ENCODE measurements at places on chromosomes 11 and 22.
A peak's percentile ranks its signal among the peaks of the same experiment; 100 is the strongest.

- DNase-seq, result no peak
These were observed 33.1 kb downstream of the LARGE1 start for GRCh38 chr22:33887173-33887572.

GRCh38 chr11:74319139-74319816 lies 7.8 kb upstream of the P4HA3 start:
- DNase-seq, result no peak

DNA sequence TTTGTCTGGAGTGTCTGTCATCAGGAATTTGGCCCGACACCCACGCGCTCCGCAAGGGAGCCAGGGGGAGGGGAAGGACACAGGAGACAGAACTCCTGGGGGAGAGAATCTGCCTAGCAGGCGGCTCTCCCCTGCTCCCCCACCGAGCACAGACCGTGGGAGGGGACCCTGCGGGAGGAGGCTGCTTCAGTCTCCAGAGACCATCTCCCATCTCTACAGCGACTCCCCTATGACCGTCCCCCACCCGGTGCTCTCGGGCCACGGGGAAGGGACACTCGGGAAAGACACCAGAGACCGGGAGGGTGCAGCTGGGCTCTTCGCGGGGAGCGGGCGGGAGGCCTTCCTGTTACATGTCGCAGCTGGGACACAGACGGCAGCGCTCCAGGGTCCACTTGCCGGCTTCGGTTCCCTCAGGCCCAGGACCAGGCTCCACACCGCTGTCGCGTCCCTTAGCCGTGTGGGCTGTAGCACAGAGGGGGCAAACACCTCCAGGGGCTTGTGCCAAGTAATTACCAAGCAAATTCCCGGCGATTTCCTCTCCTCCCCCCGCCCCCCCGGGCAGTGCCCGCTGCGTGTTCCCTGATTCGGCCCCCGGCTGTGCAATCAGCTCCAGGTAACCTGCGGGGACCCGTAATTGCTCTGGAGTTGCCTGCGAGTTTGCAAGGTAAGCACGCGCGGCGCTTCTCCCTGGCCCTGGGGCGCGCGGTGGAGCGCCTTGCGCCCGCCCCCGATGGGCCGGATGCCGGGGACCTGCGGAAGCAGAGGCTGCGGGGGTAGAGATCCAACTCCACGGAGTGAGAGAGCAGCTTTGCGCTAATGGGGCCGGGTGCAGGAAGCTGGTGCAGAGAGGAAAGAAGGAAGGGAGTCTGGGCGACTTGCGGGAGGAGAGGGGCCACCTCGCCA lies 155.1 kb upstream of the CADM1 start:
- DNase-seq, result no peak

- no peak for DNase-seq
These were observed 11.2 kb downstream of the TOM1 start for GRCh38 chr22:35310556-35311550.

GRCh38 chr11:87368858-87369480 lies 331.2 kb downstream of the TMEM135 start:
- DNase-seq, result no peak

DNA sequence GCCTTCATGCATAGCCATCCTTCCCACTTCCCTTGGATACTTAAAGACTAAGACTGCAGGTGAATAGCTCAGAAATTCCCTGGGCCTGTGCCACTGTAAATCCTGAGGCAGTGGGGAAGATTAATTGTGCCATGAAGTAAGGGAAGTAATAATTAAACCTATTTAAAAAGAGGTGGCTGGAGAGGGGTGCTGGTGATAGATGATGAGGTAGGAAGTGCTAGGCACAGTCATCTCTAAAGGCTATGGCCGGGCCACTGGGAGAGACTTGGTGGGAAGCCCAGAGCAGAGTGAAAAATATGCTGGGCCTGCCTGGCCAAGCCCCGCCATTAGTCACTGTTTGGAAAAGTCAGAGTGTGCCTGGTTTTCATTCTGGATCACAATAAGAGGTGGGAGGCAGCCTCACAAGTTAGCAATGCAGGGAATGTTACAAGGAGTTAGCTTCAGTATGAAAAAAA lies 197.2 kb upstream of the PITPNB start:
- no peak for DNase-seq

DNA sequence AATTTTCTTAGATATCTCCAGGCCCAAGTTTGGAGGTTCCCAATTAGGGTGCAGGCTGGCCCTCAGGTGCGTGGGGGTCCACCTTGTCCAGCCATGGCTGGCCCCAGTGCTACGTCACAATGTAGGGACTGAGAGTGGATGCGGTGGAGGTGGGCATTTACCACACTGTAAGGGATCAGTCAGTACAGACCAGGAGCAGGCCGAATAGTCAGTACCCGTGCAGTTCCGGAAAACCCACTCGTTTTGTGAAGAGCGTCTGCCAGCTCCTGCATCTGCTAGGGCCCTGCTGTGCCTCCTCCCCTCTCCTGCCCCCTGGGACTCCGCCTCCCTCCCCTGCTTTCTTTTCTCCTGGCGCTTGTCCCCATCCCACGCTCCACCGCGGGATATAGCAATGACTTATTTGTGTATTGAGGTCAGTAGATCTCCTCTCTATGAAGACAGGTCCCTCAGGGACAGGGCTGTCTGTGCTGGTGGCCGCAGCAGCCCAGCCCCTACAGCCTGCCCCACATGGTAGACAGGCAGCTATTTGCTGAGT lies 50.4 kb upstream of the SEPTIN5 start:
- no peak for DNase-seq

- DNase-seq, result no peak
These were observed 28.3 kb downstream of the RAB39A start for GRCh38 chr11:107956543-107956942.

DNA sequence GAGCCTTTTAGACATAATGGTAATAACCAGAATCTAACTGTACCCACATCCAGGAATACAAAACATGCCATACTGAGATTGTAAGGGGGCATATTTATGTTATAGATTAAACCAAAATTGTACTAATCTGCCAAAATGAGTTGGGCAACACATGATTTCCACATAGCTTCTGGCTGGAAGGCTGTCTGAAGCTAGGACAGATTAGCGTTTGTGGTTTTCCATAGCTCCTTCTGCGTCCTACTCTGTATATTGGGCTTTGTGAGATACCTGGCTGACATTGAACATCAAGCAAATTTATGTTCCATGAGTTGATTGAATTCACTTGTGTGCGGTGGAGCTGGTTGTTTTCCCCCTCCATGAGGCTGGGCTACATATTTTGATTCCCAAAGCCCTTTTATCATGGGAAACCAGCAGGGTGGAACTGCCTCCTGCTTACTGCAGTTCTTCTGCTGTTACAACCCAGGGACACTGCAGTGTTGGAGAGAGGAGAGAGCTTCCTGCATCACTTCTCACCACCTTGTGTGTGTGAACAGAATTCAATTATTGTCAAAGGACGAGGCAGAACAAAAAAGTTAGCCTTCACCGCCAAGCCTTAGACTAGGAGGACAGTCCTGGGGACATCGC lies 114.9 kb downstream of the C11orf91 start:
- no peak for DNase-seq

DNA sequence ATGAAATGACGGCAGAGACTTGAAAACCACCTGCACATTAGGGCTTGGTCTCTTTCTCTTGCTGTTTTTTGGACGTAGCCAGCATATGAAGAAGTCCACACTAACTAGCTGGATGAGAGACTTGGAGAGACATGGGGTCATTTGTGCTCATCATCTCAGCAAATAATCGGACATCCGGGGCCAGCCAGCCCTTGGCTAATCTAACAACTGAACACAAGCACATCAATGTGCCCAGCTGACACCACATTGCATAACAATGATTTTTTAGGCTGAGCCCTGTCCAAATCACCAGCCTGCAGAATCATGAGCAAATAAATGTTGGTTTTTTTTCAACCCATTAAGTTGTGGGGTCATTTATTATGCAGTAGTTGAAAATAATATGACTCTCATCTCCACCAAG lies 460.3 kb upstream of the LARGE1 start:
- no peak for DNase-seq

GRCh38 chr11:69683764-69684333 lies 8.7 kb upstream of the LTO1 start:
- no peak for DNase-seq

DNA sequence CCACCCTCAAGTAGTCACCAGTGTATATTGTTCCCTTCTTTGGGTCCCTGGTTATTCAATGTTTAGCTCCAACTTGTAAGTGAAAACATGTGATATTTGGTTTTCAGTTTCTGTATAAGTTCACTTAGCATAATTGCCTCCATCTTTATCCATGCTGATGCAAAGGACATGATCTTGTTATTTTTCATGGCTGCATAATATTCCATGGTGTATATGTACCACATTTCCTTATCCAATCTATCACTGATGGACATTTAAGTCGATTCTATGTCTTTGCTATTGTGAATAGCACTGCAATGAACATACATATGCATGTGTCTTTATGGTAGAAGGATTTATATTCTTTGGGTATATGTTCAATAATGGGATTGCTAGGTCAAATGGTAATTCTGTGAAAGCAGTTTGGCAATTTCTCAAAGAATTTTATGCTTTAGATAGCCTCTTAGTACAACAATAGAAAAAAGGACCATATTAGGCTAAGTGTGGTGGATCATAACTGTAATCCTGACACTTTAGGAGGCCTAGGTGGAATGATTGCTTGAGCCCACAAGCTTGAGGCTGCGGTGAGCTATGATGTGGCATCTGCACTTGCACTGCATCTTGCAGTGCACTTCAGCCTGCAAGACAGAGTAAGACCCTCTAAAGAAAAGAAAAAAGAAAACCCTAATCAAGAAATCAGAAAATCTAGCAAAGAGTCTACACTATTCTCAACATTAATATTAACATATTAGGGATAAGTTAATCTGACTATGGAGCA lies 468.5 kb upstream of the FAT3 start:
- DNase-seq, result no peak

DNA sequence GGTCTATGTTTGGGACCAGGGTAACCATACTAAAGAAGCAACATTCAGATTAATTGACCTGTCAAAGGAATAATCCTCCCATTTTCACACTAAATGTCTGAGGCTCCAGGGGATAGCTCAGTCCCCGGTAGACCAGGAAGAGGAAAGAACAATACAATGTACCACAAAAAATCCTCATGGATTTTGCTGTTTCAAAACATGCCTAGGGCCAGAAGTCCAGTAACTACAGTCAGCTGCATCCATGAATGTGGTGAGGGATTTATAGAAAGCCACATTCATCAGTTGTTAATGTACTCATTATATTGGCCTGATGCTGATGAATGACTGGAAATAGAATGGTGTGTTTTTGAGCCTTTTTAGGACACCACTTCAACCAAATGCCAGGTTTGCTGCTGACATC lies 6.9 kb upstream of the ETS1 start:
- no peak for DNase-seq

- DNase-seq, result no peak
These were observed 146.0 kb upstream of the TBCEL start for GRCh38 chr11:120877746-120878365.

GRCh38 chr11:77457340-77457739 lies 16.6 kb downstream of the PAK1 start:
- no peak for DNase-seq

- DNase-seq, result peak; percentile 7
These were observed 120.8 kb downstream of the KCNQ1 start for GRCh38 chr11:2565447-2566222.

- no peak for DNase-seq
These were observed 13.1 kb upstream of the MS4A10 start for GRCh38 chr11:60771879-60772525.

GRCh38 chr11:46290011-46290410 lies 12.5 kb downstream of the CREB3L1 start:
- no peak for DNase-seq

DNA sequence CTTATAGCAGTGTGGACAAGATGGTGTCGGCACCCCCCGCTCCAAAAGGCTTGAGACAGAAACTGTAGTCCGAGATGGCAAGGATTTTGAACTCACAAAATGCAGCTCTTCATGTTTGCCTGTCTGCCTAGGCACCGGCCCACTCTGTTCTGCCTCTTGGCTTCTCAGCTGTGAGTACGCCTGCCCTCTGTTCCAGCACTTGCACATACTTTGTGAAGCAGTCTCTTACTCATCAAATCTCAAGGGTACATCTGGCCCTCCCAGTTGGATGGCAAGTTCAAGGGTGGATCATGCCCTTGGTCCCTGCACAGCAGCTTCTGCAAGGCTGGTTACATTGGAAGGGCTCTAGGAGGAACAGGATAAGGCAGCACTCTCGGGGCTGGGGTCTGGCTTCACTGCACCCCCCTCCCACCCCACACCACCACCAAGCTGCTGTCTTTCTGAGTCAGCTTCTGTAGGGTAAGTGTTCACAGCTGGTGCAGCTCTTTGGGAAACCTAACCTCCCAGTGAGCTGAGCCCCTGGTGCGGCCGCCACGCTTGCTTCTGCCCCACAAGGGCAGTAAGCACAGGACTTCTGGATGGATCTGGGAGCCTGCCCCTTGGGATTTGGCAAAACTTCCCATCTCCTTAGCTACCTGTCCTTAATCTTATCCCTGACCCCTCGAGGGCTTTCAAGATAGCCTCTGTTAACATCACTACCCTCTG lies 37.2 kb downstream of the FAM83F start:
- DNase-seq, result no peak

- no peak for DNase-seq
These were observed 40.9 kb upstream of the LIPT2 start for GRCh38 chr11:74534216-74534945.

GRCh38 chr11:21567645-21568290 lies 625.1 kb upstream of the ANO5 start:
- no peak for DNase-seq

- DNase-seq, result no peak
These were observed 39.8 kb downstream of the GAB2 start for GRCh38 chr11:78377625-78378418.

DNA sequence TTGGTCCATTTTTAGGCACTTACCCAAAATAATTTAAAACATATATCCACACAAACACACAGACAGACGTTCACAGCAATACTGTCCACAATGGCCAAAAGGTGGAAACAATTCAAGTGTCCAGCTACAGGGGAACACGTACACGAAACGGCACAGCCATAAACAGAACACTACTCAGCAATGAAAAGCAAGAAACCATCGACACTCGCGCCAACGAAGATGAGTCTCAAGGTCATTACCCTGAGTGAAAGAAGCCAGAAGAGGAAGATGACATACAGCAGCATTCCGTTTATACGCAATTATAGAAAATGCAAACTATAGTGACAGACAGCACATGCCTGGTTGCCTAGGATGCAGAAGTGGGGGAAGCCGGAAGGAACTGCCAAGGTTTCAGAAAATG lies 13.4 kb upstream of the COMT start:
- DNase-seq, result no peak
